IgD-negative memory B cell (primary cell): ENCODE measurements at places on chromosomes 12 and 14. TPM values are rescaled to one million over a fixed set of nuclear protein-coding genes. Genes with fewer than 3 reads are reported as not detected.

The SERPINA10 gene
- polyA plus RNA-seq = not detected

The RILPL1 gene
- 0.08 TPM for polyA plus RNA-seq

The BDKRB1 gene
- not detected for polyA plus RNA-seq

The RIPK3 gene
- 14.8 TPM for polyA plus RNA-seq

The PIK3C2G gene
- not detected for polyA plus RNA-seq

The USP5 gene
- 33.2 TPM for polyA plus RNA-seq

The CCDC38 gene
- polyA plus RNA-seq = not detected

The TSHR gene
- not detected for polyA plus RNA-seq

The INHBE gene
- not detected for polyA plus RNA-seq

The RNF212B gene
- polyA plus RNA-seq = not detected

The PRH2 gene
- not detected for polyA plus RNA-seq

The RND1 gene
- 2.6 TPM for polyA plus RNA-seq

The PTPRR gene
- polyA plus RNA-seq = not detected

The SAMD4A gene
- polyA plus RNA-seq = 5.8 TPM

The FLVCR2 gene
- 0.29 TPM for polyA plus RNA-seq

The OTX2 gene
- polyA plus RNA-seq = not detected

The MYH6 gene
- not detected for polyA plus RNA-seq

The KRT79 gene
- polyA plus RNA-seq = not detected

The LIN7A gene
- polyA plus RNA-seq = not detected

The TOMM20L gene
- polyA plus RNA-seq = not detected

The ACRBP gene
- polyA plus RNA-seq = 5.8 TPM

The FAM186B gene
- 0.16 TPM for polyA plus RNA-seq

The ABCC9 gene
- polyA plus RNA-seq = not detected

The CS gene
- polyA plus RNA-seq = 79.3 TPM

The DBX2 gene
- polyA plus RNA-seq = not detected

The OAS2 gene
- polyA plus RNA-seq = 44.7 TPM

The HOXC4 gene
- 2.3 TPM for polyA plus RNA-seq

The CLBA1 gene
- polyA plus RNA-seq = 1.3 TPM

The SLC10A1 gene
- not detected for polyA plus RNA-seq

The ZC2HC1C gene
- 3.1 TPM for polyA plus RNA-seq

The BAG5 gene
- 42.1 TPM for polyA plus RNA-seq

The CYP27B1 gene
- 0.09 TPM for polyA plus RNA-seq

The TAS2R8 gene
- not detected for polyA plus RNA-seq

The SERPINA4 gene
- polyA plus RNA-seq = not detected

The C12orf54 gene
- not detected for polyA plus RNA-seq

The HOXC12 gene
- polyA plus RNA-seq = not detected

The CMKLR1 gene
- 0.64 TPM for polyA plus RNA-seq

The RAD9B gene
- polyA plus RNA-seq = 0.75 TPM

The PLXNC1 gene
- polyA plus RNA-seq = 6.6 TPM

The WNT1 gene
- polyA plus RNA-seq = 0.19 TPM

The CISTR gene
- not detected for polyA plus RNA-seq

The ARHGEF25 gene
- polyA plus RNA-seq = not detected

The BHLHE41 gene
- 19.0 TPM for polyA plus RNA-seq

The PAX9 gene
- not detected for polyA plus RNA-seq

The FOXG1 gene
- not detected for polyA plus RNA-seq
